ENCODE measurements at places on chromosomes 2 and 18. TPM values are rescaled to one million over a fixed set of nuclear protein-coding genes. Genes with fewer than 3 reads are reported as not detected.
A peak's percentile ranks its signal among the peaks of the same experiment; 100 is the strongest.

The CHRNG gene
- total RNA-seq = not detected

The MBOAT2 gene
- total RNA-seq = 16.7 TPM

The ICOS gene
- total RNA-seq = not detected

The FAM161A gene
- total RNA-seq = 0.88 TPM

The PJVK gene
- 0.64 TPM for total RNA-seq

The ATP6V1B1 gene
- total RNA-seq = not detected

The ALPI gene
- not detected for total RNA-seq

GRCh38 chr2:237798236-237799059 is at the start of gene RBM44:
Gene RBM44, plus strand, starts transcription at chr2:237798779. Its CDS starts 14,831 bp downstream, at chr2:237813610.
- no peak for DNase-seq

DNA sequence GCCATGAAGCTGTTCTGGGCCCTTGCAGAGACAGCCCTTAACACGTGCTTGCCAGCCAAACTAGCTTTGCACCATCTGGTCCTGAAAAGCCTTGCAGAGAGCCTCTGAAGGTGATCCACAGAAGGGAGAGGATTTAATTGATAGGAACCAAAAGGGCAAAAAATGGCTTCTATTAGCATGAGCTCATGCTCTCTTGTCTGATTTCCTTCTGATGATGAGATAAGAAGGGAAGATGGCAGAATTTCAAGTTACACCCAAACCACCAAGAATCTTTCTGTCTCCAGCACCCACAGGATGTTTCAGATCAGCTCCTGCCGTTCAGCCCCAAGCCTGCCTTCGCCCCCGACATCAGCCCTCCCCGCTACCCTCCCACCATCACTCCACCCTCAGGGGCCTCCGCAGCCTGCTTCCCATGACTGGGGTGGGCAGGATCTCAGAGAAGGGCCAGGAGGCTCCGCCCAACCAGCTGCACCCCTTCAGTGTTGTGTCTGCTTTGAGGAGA is 23.4 kb upstream of the GLI2 start:
- no peak for DNase-seq

GRCh38 chr2:227415538-227416424 is 28.0 kb upstream of the SCYGR1 start:
- peak; percentile 38 for DNase-seq

DNA sequence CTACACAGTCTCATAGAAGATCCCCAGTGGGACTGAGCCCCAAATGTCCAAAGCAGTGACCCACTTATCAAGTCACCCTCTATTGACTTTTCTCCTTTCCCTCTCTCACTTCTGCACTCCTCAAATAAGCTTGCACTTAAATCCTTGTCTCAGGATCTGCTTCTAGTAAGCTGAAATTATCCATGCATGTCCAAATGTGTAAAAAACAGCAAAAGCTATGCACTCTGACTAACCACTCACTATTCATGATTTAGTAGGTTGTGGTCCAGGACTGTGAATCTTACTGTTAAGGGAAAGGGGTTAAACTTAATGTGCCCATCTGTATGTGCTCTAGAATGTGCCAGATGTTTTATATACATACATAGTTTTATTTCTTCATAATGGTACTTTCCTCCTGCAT is 115.4 kb downstream of the SCG2 start:
- DNase-seq = peak; percentile 22

DNA sequence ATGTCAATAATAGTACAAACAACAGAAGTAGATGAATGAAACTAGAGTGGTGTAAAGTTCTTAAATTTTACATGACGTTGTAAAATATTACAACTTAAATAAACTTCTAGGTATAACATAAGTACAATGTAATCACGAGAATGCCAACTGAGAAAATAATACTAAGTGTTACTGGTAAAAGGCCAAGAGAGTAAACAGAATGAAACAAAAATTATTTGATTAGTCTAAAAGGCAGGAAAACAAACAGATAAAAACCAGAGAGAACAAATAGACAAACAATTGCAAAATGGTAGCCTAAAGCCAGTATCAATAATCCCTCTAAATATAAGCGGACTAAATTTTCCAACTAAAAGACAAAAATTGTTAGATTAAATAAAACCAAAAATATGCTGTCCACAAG is 71.9 kb downstream of the SMAD2 start:
- no peak for DNase-seq

- no peak for DNase-seq
These were observed 332.2 kb upstream of the ST6GAL2 start for GRCh38 chr2:107218208-107218607.

DNA sequence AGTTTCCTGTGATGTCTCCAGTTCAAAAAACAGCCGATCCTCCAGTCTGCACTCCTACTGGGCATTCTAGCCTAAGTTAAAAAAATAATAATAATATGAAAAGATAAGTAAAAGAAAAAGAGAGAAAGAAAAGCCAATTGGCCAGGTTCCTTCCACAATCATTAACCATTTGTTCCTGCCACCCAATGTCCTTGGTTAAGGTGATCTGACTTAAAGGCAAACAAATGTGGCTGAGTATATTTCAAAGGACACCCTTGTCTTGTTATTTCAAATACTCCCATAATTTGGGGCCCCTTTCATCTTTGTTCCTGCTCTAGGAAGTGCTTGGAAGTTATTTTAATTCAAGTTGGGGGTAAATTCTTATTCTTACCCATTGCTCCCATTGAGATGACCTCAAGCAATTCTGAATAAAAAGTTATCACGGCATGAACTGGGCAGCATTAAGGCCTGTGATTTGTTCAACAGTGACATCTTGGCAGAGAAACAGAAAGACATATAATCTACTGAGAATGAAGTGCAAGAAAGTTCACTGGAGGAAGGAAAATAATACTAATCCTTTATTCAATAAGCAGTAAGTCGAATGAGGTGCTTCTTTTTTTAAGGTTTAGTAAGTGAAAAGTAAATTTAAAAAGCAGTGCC is 1054.5 kb upstream of the FANCL start:
- DNase-seq = no peak

- no peak for DNase-seq
These were observed 4.5 kb upstream of the C2orf74 start for GRCh38 chr2:61157371-61158003.

DNA sequence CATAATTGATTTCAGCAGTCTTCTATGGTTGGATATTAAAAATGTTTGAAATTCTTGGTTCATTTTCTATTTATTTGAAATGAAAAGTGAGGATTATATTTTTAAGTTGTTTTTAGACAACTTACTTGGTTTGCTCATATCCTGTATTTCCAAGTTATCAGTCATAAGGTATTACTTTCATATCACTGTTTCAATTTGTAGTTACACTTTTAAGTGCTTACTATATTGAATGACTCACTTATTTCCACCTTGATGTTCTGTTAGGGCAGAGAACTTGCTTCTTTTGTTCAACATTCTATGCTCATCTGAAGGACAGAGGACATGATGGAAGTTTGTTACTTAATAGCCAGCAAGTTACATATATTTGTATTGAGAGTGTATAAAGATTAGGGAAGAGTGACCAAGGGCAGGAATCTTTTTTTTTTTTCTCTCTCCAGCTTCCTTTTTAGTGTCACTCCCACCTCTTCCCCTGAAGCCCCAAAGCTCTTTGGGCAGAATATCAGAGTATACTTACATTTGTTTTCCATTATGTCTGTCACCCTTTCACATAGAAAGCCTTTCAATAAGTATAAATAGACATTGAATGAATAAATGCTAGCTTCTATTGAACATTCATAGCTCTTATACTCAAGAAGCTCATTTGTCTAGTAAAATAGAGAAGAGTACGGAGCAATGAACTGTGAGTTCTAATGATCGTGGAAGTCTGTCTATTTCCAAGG is 28.1 kb downstream of the PIK3C3 start:
- DNase-seq = no peak

GRCh38 chr2:238891457-238892203 is 43.7 kb downstream of the TWIST2 start:
- no peak for DNase-seq

DNA sequence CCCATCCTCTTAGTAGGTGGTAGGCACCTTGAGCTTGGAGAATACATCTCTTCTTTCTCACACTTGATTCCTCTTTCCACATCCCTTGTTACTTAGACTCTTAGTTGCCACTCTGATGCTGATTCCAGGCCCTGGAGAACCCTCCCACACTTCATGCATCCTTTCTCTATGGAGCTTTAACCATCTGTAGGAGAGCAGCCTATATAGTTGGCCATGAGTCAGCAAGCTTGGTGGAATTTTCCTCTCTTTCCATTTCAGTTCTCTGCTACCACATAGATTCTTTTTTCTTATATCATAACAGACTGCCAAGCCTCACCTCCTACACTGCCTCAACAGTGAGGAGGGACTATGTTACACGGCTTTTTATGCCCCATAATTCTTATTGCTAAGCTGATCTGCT is 851.6 kb upstream of the CDH2 start:
- no peak for DNase-seq

- DNase-seq = no peak
These were observed 97.1 kb downstream of the USP40 start for GRCh38 chr2:233469261-233470010.

DNA sequence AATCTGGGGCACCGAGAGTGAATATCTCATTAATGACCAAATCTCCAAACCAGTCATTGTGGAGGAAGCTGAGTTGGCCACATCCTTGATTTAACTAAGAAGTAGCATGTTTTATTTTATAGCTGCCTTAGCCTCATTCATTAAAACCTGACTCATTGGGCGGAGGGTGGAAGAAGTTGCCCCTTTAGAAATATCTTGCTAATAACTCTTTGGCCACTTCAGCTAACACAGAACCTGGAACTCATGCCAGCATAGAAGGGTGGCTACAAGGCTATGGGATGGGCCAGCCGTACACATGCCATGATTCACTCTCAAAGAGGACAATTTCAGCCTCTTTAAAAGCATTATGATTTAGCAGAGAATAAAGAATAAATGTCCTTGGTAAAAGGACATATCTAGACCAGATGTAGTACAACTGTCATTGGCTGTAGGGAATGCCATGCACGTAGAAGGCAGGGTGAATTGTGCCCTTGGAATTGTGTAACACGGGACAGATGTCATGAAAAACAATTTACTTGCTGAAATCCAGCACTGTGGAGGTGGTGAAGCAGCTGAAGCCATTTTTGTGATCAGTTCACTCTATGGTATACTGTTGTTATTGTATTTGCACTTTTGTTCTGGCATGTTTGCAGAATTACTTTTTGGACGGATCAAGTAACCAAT is 330.0 kb downstream of the PLCL1 start:
- no peak for DNase-seq

DNA sequence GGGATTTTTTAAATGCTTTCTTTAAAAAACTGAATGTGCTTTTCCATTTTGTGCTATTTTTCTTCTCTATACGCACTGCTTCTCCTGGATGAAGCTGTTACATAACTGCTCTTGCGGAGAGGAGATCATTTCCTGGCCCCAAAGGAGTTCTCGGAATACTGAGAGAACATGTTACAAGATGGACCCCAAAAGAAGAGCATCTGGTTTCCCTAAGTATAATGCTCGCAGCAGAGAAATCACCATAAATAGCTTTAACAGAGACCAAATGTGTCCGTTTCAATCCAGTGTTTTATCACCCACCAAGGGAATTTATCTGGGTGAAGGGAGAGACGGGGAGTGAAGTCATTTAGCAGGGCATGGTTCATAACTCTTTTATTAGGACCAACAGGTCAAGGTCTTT is 80.1 kb downstream of the RBM43 start:
- DNase-seq = no peak

GRCh38 chr2:223238301-223238700 is 186.3 kb downstream of the KCNE4 start:
- no peak for DNase-seq

DNA sequence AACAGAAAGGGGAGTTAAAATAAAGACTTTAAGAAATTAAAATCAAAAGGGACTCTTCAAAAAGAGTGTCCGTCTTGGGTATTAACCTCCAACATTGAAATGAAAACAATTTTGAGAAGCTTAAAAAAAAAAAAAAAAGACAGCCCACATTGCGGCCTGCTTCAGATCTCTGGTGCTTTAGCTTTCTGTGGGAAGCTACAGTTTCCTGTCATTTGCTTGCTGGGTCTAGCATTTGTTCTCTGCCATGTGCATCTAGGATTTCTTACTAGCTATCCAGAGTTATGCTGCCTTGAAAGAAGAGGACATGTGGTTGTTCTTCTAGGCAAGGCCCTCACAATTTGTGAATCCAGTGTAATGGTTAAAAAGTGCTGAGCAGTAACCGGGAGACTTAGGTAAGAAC is 375.3 kb downstream of the SLC4A3 start:
- no peak for DNase-seq

DNA sequence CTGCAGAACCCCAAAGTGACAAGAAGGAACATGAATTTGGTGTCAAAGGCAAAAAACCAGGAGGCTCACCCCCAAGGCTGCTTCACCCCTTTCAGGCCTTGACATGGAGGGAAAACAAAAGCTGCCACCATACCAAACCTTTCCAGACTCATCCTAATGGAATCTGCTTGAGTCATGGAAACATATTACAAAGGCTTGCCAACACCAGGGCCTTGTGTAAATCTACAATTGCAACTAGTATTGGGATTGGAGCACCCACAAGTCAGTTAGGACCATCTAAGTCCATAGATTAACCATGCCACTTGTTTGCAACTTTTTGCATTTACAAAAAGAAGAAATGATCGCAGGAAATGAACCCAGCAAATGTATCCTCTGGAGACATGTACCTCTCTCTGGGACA is 297.6 kb downstream of the CDCA7 start:
- DNase-seq = peak; percentile 68

GRCh38 chr2:155714983-155715382 is 617.5 kb downstream of the NR4A2 start:
- DNase-seq = no peak

DNA sequence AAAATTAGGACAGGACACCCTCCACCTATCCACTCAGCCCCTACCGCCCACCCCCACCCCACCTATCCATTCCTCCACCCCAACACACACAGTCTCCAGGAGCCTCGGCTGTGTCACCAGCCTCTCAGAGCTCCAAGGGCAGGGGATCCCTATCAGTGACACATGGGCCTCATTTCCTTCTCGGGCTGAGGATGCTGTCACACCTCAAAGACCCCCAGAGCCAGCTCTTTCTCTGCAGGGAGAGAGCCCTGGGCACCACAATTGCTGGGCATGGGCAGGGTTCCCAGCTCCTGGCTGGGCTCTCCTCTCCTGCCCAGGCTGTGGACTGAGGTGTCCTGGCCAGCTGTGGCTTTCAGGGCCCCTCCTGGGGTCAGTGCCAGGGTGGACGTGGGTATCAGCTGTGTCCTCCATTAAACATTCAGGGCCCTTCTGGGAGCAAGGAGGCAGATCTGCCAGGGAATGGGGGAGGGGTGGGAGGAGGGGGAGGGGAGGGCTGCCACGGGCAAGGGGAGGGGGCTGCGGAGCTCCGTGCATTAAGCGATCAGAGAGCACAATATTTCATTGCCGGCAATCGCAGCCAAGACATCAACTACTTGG is 14.3 kb upstream of the ECEL1 start:
- DNase-seq = no peak

Data from Caki2 (cell line).